Activated CD4-positive, alpha-beta T cell treated with anti-CD3 and anti-CD28 coated beads, Interleukin-10, Interleukin-2, amounts not matched to agents 100 ng/mL and 50 ng/mL, durations not matched to agents 16 hours and 8 hours (primary cell): ENCODE measurements at places on chromosomes 1 and 21.
A peak's percentile ranks its signal among the peaks of the same experiment; 100 is the strongest.

- DNase-seq = no peak
Measured at GRCh38 chr21:19557046-19557445, 1153.5 kb upstream of the TMPRSS15 start.

DNA sequence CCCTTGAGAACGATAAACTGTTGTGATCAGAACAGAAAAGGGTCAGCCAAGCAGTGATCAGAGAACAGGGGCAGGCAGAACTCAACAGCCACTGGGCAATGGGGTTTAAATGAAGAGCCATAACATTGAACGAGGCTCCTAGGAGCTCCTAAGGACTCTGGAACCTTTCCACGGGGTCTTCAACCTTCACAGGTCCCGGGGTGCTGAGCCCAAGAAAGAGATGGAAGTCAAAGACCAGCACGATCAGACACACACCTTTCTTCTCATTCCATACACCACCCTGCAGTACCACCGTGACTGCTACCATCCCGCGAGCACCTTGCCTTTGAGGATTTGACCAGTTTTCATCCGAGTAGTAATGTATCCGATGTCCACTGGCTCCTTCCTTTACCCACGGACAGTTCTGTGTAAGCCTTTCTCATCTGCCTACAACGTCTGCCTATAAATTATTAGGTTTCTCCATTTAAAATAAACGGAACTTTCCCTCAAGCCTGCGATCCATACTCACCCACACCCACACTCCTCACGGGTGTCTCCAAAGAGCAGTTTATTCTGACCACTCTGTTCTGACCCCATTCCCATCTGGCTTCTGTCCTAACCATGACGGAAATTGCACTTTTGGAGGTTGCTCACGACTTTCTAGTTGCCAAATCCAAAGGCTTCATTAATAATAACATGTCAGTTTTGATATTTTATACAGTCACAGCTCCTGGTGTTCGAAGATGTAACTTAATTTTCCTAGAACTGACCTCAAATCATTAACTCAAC lies 16.8 kb upstream of the HHAT start:
- no peak for DNase-seq

- DNase-seq = no peak
Measured at GRCh38 chr1:242008826-242009495, 10.1 kb upstream of the MAP1LC3C start.

- DNase-seq = no peak
Measured at GRCh38 chr1:30257322-30257721, 466.1 kb downstream of the MATN1 start.

- no peak for DNase-seq
Measured at GRCh38 chr1:154972517-154973343, 1.8 kb upstream of the CKS1B start.

GRCh38 chr21:37967036-37967435 lies 50.8 kb upstream of the KCNJ6 start:
- no peak for DNase-seq

- no peak for DNase-seq
Measured at GRCh38 chr1:232880354-232880753, 70.1 kb upstream of the NTPCR start.

- no peak for DNase-seq
Measured at GRCh38 chr1:114559356-114559755, 22.1 kb downstream of the BCAS2 start.

DNA sequence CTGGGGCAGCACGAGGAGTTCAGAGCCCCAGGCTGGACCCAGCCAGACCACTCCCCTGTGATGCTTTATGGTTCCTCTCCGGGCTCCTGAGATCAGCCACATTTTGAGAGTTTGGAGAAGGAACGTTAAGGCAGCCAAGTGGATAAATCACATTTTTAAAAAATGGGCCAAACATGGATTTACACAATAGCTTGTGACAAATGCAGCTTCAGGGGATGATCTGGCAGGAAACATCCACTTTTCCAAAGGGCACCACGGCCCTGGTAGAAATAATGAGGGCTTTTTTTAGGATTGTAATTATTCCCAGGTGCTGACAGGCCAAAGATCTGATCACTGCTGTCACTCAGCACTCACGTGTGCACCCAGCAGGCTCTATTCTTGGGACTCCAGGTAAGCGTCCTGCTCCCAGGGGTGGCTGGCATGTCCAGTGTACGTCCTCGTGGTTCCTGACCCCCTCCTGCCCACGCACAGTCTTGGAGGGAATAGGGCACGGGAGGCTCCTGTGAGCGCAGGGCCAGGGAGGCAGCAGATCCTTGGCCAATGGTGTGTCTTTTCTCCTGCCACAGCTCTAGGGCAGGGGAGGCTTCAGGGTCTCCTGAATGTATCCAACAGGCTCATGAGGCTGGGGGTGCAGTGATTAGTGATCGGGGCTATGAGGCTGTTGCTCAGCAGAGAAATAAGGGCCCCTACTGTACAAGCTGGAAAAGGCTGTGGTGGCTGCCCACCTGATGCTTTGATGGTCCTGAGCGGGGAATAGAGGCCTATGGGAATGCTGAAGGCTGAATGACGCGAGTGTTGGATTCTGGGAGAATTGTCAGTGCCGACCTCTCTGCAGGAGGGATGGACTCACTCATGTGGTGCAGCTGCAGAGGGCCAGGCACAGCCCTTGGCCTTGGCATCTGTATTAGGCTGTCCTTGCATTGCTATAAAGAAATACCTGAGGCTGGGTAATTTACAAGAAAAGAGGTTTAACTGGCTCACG lies 415.7 kb downstream of the PTPRU start:
- no peak for DNase-seq

GRCh38 chr1:214447557-214447871 lies 103.9 kb downstream of the PTPN14 start:
- no peak for DNase-seq

DNA sequence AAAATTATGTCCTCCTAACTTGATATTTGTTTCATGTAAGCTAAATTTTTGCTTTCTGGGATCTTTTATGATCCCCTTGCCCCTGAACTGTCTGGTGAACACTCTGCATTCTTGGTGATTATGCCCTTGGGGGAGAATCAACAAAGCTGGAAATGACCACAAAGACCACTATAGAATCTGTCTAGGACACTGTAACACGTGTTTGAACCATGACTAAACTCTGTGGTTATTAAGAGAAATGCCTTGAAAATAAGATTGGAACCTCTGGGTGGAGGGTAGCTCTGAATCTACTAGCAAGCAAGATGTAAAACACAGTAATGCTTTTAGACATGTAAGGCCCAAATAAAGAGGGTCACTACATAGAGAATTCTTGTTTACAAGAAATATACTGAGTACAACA lies 237.5 kb downstream of the HMCN1 start:
- DNase-seq = no peak

DNA sequence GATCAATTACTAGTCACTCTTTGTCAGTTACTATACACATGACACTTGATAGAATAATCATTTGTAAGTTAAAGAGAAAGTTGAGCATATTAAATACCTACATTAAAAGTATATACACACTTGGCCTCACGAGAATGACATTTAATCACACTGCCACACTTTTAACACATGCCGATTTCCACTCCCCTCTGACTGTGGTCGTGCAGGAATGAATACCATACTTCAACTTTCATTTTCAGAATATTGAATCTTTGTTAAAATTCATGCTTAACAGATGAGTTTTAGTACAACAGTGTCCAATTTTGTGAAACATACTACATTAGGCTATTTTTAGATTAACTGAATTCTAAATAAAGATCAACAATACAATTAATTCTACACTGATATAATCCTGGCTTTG lies 78.2 kb upstream of the SDC3 start:
- DNase-seq = no peak

DNA sequence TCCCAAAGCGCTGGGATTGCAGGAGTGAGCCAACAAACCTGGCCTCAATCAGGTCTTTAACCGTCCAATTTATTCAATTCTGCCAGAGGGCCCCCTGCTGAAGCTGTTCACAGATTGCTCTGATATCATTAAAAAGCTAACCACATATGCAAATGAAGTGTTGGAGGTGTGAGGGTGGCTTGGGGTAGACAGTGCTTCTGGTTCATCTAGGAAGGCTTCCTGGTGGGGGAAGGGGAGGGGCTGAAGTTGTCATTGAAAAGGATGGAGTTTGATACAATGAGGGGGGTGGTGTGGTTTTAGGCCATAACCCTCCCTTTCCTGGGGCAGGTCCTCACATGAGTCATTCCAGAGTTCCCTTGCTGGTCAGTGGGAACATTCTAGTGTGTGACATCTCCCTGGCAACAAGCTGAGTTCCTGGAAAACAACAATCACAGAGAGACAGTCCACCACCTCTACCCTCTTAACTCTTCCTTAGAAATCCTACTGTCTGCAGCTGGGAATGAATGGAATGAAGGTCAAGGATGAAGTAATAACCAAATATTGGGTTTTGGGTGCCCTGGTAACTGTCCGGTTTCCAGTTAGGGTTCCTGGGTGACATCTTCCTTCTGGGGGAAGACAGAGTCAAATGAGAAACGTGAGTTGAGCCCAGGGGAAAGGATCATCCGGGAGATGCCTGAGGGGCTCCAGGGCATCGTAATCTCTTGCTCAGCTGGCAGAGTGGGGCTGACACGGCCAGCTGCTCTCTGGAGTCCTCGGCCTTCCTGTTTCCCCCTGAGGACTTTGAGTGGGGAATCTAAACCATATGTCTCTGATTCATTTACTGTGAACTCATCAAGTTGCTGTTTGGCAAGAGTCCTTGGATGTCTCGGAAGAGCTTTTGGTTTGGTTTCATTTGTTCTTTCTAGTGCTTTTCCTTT lies 32.2 kb downstream of the BATF3 start:
- DNase-seq = peak; percentile 69

DNA sequence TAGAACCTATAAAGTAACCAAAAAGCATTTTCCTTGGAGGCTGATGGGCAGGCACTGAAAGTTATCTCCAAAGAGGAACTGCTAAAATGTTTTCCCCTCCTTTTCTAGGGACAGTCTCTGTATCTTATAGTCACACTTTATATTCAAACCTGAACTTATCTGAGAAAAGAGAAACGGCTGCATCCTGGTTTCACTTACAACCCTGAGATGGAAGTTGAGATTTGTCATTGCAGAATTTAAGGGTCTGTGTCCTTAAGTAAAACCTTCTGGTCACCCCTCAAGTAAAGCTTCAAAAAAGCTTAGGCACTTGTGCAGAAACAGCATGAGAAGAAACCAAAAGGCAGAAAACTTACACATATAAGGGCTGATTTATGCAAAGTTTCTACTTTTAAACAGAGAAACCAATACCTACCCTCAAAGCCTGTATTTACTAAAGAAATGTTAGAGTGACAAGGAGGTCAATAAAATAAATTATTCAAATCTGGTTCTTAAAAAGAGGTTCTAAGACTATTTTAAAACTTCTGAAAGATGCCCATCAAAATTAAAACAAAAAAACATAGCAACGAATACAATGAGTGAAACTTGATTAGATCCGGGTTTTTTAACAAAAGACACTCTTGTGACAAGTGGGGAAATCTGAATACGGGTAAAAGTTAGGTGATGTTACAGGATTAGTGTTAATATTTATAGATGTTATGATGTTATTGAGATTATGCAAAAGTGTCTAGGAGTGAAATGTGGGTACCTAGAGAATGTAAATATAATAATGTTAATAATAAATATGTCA lies 9.9 kb downstream of the CD58 start:
- peak; percentile 64 for DNase-seq

DNA sequence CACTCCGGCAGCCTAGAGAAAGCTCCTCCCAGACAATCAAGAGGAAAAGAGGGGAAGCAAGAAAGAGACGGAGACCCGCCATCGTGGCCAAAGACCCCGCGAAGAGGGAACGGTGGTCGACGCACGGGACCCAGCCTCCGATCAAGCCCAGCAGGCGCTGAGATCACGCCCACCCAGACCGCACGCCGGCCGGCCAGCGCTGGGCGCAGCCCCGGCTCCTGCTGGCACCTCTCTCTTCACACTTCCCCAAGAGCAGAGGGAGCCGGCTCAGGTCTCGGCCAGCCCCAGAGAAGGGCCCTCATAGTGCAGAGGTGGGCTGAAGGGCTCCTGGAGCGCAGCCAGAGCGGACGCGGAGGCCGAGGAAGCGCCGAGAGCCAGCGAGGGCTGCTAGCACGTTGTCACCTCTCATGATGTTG lies 918.4 kb upstream of the ADAMTS5 start:
- DNase-seq = no peak

- no peak for DNase-seq
Measured at GRCh38 chr1:244782056-244782455, 53.4 kb upstream of the COX20 start.

DNA sequence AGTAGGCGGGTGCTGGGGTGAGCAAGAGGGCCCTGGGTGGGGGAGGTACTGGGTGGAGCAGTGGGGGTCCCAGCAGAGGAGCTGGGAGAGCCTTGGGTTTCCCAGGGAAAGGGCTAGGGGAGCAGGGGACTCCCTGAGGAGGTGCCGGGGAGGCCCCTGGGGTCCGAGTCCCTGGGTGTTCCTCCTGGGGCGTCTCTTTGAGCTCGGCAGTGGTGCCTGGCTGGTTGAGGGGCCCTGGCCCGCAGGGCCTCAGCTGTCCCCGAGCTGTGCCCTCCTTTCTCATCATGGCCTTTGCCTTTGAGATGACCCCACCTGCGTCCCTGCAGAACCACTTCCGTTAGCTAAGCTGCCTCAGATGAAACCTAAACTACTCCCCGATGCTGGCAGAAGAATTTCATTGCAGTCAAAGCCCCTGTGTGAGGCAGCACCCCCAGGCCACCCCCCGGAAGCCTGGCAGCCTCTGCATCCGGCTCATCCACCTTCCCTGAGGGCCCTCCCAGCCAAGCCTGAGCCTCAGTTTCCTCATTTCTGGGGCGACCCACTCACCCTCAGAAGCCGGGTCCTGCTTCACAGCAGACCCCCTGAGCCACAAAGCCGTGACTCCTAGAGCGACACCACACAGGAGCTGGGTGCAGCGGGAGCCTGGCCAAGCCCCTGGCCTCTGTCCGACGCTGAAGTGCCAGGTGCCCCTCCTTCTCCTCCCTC lies 43.5 kb upstream of the TRAPPC10 start:
- no peak for DNase-seq

DNA sequence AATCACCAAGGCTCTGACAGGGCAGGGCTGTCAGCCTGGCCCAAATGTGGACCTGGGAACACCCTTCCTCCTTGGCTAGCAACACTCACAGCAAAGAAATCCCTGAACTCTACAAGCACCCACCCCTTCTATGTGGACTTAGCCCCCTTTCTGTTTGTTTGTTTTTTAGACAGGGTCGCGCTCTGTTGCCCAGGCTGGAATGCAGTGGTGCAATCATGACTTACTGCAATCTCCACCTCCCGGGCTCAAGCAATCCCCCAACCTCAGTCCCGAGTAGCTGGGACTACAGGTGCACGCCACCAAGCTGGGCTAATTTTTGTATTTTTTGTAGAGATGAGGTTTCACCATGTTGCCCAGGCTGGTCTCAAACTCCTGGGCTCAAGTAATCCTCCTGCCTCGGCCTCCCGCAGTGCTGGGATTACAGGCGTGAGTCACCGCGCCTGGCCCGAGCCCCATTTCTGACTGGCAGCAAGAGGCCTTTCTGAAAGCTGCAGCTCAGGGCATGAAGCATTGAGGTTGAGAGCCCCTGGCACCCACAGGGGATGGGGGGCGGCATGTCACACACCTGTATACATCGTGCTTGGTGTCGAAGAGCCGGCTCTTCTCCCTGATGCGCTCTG lies 16.2 kb downstream of the RIPK4 start:
- no peak for DNase-seq

DNA sequence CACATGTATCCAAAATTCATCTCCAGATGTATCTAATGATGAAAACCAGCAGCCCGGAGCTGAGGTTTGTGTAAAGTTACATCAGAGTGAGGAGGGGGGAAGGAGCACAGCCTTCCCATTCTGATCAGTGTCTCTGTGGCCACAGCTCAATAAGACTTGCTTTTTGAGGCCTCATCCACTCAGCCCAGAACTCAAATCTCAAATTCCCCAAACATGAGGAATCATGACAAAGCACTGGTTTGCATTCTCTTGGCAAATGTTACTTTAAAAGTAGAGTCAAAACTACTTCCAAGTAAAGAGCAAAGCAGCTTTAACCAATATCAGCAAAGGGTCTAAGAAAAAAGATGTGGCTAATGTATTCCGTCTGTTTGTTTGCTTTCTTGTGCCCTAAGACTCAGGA lies 30.9 kb downstream of the CCN1 start:
- no peak for DNase-seq
